ENCODE measurements at places on chromosomes 12 and 14. TPM values are rescaled to one million over a fixed set of nuclear protein-coding genes. Genes with fewer than 3 reads are reported as not detected.

The CLEC4C gene
- polyA plus RNA-seq = not detected

The MSI1 gene
- 25.0 TPM for polyA plus RNA-seq

The DDN gene
- polyA plus RNA-seq = 93.1 TPM

The OR4E2 gene
- not detected for polyA plus RNA-seq

The TAS2R8 gene
- polyA plus RNA-seq = not detected

The TOMM20L gene
- polyA plus RNA-seq = 2.3 TPM

The PTPN6 gene
- 25.2 TPM for polyA plus RNA-seq

The DHRS1 gene
- polyA plus RNA-seq = 68.7 TPM

The MGP gene
- 52.6 TPM for polyA plus RNA-seq

The VTI1B gene
- 101 TPM for polyA plus RNA-seq

The KLRF1 gene
- 0.84 TPM for polyA plus RNA-seq

DNA sequence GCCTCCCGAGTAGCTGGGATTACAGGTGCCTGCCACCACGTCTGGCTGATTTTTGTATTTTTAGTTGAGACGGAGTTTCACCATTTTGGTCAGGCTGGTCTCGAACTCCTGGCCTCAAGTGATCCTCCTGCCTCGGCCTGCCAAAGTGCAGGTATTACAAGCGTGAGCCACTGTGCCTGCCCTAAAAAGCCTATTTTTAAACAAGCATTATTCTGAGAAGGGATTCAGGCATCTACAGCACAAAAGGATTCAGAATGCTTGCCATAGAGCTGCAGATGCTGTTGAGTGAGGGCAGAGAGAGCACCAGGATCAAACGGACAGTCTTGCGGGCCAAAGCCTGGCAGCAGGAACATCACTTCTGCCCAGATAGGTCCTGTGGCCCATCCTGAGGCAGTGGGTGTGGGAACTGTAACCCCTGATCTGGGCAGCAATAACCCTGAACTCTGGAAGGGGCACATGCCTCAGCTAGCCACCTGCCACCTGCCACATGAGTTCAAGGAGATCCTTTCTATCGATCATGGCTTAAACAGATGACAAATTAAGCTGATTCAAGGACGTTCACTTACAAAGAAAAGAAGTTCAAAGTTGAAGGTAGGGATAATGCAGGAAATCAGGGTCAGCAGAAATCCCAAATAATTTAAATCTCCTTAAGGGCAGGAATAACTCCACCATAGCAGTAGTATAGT lies 16.8 kb upstream of the SNX6 start:
- no peak for DNase-seq

GRCh38 chr12:100591979-100592378 lies 18.5 kb downstream of the GAS2L3 start:
- DNase-seq = no peak

DNA sequence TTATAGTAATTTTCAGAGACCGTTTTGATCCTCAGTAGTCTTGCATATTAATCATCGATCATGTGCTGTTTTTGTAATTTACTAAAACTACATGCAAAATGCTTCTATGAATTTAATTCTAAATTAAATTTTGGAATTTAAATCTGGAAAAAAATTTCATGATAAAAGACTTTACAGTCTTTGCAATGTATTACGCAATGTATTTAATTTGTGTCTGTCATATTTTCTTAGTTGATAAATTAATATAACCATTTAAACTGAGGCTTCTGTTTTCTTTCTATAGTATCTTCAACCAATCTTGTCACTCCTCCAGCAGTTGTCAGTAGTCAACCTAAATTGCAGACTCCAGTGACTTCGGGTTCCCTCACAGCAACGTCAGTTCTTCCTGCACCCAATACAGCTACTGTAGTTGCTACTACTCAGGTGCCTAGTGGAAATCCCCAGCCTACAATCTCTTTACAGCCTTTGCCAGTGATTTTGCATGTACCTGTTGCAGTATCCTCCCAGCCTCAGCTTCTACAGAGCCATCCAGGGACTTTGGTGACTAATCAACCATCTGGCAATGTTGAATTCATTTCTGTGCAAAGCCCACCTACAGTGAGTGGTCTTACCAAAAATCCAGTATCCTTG lies 94.8 kb downstream of the ATF7IP start:
- no peak for DNase-seq

DNA sequence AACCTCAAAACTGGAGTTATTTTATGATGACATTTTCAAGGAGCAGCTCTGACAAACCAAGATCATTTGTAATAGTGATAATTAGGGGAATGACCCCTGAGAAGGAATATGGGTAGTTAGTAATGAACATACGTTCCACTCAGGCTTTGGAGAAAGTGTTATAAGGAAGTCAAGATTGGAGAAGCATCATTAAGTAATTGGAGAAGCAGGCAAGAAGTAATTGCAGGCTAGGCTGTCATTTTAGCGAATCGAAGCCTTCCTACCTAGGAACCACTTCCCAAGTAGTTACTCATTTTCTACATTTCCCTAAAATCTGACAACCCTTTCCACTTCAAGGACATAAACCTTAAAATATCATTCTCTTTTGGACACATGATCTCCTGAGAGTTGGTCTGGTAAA lies 1.2 kb downstream of the EDDM3B start:
- no peak for DNase-seq

GRCh38 chr12:110545812-110546211 lies 37.3 kb downstream of the PPTC7 start:
- no peak for DNase-seq

DNA sequence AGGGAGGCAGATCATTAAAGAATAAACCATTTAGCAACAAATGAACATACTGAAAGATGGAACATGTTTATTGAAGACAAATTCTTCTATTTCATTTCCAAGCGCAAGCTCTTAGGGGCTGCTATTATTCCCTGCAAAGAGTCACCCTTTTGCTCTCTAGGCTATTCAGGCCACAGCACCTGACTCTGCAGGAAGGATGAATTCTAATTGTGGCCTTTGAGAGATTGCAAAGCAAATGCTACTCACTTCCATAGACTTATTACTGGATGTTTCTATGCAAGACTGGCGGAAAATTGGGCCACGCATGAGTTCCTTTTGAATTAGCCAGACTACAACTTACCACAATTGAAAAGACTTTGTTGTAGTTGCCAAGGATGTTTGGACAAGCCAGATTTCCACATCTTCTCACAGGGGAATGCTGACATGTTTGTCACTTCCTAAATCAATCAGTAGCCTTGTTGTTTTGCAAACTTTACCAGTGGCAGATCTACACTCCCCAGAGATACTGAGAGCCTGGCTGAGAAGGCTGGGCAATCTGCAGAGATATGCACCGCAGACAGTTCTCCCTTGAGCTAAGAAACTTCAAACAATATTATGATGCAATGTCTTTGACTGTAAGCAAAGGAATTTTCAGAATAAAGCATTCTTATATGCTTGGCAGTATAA lies 334.3 kb upstream of the SYT1 start:
- no peak for DNase-seq

DNA sequence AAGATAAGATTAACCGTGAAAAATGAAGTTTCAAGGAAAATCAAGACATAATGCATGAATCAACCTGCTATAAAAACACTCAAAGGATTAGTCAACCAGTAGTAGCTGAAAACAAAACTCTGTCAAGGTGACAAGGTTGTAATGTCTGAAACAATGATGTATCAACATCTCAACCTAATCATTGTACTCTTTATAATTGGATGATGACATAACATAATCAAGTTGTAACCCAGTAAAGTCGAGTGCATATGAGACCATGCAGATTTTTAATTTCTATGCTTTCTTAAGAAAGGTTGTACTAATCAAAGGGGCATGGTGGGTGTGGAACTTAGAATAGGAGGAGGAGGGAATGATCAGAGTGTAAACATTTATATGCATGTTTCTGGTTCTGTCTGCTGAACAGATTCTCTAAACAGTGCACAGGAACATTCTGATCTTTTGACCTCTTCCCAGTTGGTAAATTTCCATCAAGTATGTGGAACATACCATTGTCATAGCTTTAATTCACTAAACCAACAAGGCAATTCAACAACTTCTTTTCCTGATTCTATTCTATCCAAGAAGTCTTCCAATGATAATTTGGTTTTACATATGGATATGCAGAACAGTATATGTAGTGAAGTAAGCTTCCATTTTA lies 253.7 kb downstream of the TTC6 start:
- DNase-seq = no peak

DNA sequence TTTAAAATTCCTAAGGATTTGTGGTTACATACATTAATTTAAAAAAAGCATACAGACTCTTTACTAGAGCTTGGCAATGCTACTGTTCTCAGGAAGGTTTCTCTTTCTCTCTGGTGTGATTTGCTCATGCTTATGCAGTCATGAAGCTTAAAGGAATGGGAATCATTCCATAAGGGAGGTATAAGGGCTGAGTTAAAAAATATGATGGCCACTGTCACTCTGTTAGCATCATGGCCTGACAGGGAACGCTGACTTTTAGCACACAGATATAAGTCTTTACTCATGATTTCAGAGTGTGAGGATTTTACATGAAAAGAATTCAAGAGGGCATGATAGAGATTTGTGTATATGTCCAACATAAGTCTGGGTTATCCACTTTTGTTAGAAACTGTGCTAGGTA lies 3.8 kb downstream of the MYF5 start:
- no peak for DNase-seq

DNA sequence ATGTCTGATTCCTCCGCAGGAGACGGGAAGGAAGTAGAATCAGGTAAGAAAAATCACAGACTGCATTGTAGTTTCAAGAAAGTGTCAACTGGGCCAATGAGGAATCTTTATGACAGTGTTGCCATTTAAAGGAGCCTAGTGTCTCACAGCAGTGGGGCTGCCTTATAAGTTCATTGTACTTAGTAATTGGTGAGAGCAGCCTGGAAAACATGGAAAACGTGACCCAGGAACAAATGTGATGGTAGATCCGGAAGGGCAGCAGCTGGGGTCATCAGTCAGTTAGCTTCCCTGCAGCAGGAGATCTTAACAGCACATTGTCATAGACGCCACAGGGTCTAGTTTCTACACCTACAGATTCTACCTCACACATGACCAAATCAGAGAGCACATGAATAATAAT lies 630.0 kb upstream of the LMO3 start:
- no peak for DNase-seq

GRCh38 chr12:21971344-21971743 lies 30.1 kb upstream of the ABCC9 start:
- DNase-seq = no peak

GRCh38 chr12:54261815-54262402 lies 18.0 kb downstream of the CBX5 start:
- no peak for DNase-seq

GRCh38 chr12:24696800-24697199 lies 252.1 kb downstream of the BCAT1 start:
- no peak for DNase-seq

- DNase-seq = no peak
Measured at GRCh38 chr12:89454080-89454848, 70.3 kb downstream of the GALNT4 start.

GRCh38 chr12:47097276-47097896 lies 17.6 kb upstream of the AMIGO2 start:
- DNase-seq = no peak

DNA sequence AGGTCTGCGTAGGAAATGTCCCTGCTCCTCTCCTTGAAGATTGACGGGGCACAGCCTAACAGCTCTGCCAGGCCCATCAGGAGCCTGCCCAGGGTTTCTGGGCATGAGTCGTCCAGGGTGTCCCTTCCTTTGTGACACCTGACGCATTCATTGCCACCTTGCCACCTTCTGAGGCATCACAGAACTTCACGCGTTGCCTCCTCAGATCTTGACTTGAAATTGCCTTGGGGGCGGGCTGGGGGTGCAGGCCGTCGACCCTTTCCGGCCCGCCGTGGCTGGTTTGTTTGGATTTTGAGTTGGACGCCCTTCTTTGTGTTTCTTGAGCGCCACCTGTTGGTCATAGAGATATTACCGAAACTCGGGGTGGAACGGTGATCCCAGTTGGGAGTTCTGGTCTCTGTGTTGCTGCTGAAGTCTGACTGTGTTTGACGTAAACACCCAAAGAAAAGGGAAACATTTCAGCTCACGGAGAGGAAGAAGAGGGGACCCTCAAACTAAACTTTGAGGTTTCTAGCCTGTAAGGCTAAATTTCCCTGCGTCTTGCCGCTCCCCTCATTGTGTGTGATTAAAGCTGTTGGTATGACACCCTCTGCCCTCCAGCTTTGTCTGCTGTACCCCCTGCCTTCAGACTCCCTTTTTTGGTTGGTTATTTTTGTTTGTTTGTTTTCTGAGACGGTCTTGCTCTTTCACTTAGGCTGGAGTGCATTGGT lies 44.6 kb downstream of the MLXIP start:
- peak; percentile 69 for DNase-seq

- no peak for DNase-seq
Measured at GRCh38 chr14:55571125-55571889, 8.7 kb upstream of the KTN1 start.

GRCh38 chr12:62319058-62319457 lies 58.9 kb downstream of the USP15 start:
- no peak for DNase-seq

GRCh38 chr14:69953266-69953915 lies 74.2 kb downstream of the SMOC1 start:
- no peak for DNase-seq
